ENCODE measurements at places on chromosomes 2 and 18. TPM values are rescaled to one million over a fixed set of nuclear protein-coding genes. Genes with fewer than 3 reads are reported as not detected.

CFC1 gene
- total RNA-seq = not detected

DCDC2C gene
- not detected for total RNA-seq

CDCA7 gene
- total RNA-seq = 34.2 TPM

PSTPIP2 gene
- not detected for total RNA-seq

GAL3ST2 gene
- total RNA-seq = 3.9 TPM

MARCO gene
- total RNA-seq = not detected

LRATD1 gene
- 3.8 TPM for total RNA-seq

TEKT4 gene
- 0.15 TPM for total RNA-seq

GAREM1 gene
- total RNA-seq = 10.2 TPM

IL1R2 gene
- 3.8 TPM for total RNA-seq

NEU2 gene
- total RNA-seq = not detected

UPP2 gene
- not detected for total RNA-seq

ZNF396 gene
- 2.0 TPM for total RNA-seq

TRABD2A gene
- 0.88 TPM for total RNA-seq

DNAJC5G gene
- total RNA-seq = not detected
